ENCODE measurements at places on chromosomes 13 and 19.
A peak's percentile ranks its signal among the peaks of the same experiment; 100 is the strongest.

DNA sequence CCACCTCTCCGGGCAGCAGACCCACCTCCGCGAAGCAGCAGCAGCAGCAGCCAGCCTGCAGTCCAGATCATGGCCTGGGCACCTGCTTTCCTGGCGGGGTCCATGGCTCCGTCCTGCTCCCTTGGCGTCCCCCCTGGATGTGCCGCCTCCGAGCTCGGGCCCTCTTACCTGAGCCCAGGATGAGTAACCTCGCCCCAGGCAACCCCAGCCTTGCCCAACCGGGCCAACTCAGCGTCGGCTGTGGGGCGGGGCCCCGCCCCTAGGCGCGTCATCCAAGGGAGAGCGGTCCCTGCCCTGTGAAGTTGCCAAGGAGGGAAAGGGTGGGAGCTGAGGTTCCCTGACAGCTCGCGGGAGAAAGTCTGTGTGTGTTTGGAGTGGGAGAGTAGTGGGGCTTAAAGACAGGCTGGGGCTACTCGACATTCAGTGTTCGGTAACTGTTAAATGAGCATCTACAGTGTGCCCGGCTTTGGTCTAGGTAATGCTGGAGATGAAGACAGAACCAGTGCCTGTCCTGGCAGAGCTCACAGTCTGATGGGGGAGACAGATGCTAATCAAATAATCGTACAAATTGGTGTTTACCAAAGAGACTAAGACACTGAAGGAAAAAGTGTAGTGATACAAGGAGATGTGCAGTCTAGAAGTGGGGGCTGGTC lies at the start of gene LYPD3:
Gene LYPD3, minus strand, starts transcription at position 141 of the 653 bp plus-strand sequence. Its CDS starts 37 bp downstream, at position 104.
- peak; percentile 21 for DNase-seq

DNA sequence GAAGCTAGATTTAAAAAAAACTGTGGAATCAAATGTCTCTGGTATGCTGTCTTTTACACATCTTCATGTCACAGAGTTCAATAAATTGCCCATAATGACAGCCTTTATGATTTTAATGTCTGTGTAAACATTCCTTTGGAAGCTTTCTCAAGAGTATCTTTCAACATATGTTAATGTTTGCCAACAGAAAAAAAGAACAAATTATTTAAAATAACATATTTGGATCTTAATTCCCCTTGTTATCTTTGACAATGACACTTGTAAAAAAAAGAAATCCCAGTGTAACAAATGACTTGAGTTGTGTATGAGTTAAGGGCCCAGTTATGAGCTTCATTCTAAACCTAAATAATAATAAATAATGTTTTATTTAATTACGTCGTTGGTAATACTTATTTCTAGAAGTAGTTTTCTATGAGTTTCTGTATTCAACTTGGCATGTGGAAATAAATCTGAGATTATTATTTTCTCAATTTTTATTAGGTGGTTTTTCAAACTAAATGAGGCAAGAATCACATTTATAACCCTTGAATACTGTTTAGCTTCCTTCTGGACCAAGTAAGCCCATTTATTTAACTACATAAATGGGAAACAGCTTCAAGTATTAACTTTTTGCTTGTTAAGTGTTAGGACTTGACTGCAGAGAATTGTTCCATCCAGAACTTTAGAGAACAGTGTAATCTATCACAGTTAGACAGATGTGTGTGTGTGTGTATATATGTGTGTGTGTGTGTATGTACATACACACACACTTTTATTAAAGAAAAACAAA lies 182.1 kb downstream of the POSTN start:
- DNase-seq = peak; percentile 78

DNA sequence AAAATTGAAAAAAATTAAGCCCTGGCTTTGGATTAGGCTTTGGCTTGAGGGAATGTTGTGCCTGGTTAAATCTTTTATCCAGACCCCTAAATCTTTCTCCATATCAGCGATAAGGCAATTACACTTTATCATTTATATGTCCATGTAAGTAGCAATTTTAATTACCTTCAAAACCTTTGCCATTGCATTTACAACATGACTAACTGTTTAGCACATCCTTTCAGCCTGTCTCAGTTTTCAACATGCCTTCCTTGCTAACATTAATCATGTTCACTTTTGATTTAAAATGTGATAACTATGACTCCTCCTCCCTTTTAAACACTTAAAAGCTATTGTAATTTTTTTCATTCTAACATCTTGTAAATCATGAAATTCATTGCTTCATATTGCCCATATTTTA lies 583.7 kb downstream of the SLITRK1 start:
- DNase-seq = no peak

GRCh38 chr13:65985612-65986011 lies 1244.5 kb downstream of the PCDH9 start:
- peak; percentile 42 for DNase-seq
